IPS DF 19.7 (cell line): ENCODE measurements at places on chromosomes 1 and 21.

GRCh38 chr1:212771341-212771740 is 20.2 kb downstream of the NSL1 start:
- no peak for DNase-seq

- DNase-seq: no peak
Observed at GRCh38 chr1:186531561-186532165, 70.7 kb upstream of the PDC start.

- no peak for DNase-seq
Observed at GRCh38 chr1:89566761-89567174, 42.1 kb downstream of the LRRC8B start.

DNA sequence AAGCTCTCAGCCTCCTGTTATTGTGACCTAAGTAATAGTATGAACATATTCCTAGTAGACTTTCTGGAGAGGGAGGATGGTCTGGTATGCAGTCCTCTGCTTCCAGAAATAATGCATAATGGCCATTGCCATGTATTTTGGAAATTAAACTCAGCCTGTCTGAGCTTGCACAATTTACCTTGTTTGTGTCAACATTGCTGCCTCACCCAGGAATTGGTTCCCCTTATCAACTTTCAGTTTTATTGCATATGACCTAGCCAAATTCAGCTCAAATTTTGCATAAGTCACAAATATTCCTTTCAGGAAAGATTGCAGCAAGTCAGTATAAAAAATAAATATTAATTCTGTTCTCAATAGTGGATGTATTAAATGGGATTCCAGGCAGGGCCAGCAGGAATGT is 101.9 kb upstream of the SLC5A9 start:
- DNase-seq: no peak

- DNase-seq: no peak
Observed at GRCh38 chr1:214823311-214824117, 220.5 kb downstream of the CENPF start.

DNA sequence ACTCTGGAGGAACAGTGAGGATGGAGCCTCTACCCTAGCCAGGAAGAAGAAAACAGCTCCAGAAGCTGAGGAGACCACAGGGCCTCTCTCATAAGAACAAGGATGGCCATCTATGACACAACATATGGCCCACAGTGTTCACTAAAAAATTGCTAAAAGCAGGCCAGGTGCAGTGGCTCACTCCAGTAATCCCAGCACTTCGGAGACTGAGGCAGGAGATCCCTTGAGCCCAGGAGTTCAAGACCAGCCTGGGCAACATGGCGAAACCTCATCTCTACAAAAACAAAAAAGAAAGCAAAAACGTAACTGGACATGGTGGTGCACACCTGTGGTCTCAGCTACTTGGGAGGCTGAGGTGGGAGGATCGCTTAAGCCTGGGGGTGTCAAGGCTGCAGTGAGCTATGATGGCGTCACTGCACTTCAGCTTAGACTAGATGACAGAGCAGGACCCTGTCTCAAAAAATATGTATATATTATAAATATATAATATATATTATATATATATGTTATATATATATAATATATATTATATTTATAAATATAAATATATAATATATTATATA is 103.1 kb downstream of the TOMM20 start:
- DNase-seq: no peak

DNA sequence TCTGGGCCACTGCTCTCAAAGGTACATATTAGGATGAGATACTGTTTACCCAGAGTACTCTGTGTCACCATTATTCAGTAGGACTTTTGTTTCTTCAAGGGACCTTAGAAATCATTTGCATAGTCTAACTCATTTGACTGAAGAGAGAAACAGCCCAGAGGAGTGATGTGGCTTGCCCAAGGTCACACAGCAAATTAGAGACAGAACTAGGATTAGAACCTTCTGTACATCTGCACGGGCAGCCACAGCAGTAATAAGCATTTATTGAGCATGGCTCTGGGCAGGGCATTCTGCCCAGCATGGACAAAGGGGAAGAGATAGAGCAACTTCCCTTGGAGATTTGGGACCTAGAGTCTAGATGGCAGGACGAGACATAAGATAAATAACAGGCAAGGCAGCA is 5.7 kb upstream of the NHLH1 start:
- DNase-seq: no peak

DNA sequence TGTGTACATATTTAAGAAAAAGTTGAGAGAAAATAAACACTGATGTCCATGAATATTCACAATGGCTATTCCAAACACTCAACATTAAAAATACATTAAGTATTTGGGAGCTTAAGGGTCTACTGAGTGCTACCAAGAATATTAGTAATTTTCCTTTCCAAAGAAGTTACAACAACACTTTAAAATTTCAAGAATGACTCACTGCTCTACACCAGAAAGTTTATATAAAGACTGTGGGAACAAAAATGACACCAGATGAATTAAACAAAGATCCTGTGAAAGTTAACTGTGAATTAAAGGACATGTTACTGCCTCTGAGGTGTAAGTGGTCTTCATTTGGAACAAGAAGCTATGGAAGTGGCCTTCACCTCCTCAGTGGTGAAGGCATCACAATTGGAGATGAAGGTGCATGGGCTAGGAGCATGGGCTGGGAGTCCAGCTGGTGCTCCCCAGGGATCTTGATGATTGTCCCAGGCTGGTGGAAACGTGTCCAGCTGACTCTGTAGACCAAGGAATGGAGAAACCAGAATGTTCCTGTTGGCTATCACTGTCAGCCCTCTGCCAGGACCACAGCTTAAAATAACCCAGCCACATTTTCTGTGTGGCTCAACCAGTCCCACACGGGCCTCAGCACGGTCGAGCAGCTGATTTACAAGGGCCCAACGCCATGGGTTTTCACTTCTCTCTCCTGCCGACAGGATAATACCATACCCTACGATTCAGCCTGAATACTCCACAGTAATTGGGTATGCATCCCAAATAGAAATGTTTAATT is 28.8 kb downstream of the TAF5L start:
- no peak for DNase-seq

DNA sequence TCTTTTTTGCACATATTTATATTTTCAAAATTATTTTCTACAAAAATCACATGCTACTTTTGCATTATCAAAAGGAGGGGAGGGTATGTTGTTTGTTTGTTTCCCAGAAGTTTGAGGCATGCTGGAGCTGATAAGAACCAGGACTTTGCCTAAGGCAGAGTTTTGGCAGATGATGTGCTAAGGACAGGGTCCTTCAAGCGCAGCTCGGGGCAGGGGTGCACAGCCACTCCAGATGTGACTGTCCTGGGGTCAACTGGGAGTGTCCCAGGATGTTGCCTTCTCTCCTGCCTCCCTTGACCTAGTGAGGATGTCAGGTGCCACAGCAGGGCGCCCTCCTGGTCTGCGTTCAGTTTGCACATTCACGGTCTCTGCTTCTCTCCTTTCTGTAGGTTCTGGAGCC is 42.6 kb upstream of the SRRM1 start:
- no peak for DNase-seq

DNA sequence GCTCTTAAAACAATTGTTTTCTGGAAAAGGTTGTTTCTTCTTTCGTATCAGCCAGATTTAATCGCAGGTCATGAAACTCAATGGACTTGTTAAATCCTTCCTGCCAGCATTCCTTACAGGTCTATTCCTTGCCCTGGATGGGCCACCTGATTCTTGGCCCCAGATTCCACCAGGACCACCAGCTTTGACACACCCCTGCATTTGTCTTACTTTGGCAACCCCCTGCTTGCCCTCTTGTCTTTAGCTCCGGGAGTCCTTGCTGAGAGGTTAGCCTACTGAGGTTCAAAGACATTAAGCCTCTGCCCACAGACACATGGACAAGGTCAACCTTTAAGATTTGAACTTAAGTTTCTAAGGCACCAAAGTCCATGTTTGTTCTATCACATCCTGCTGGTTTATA is 27.1 kb upstream of the DAB1 start:
- DNase-seq: no peak

DNA sequence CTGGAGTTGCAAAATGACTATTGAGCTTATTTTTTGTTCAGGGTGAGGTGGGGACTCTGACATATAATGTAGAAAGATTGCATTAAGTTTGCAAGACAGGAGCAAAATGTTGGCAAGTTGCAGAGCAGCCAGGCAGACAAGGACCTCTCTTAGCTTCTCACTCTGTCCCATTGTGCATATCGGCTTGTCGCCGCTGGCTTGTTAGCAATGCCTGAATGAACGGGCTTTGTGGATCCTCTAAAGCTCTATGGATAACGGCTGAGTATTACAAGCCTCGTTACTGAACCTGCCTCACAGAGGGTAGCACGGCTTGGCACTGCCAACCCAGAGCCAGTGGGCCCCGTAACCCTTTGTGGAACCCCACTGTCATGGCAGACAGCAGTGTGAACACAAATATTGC is 68.4 kb downstream of the TNR start:
- DNase-seq: no peak

- DNase-seq: no peak
Observed at GRCh38 chr1:11473491-11474034, 5.4 kb upstream of the DISP3 start.

DNA sequence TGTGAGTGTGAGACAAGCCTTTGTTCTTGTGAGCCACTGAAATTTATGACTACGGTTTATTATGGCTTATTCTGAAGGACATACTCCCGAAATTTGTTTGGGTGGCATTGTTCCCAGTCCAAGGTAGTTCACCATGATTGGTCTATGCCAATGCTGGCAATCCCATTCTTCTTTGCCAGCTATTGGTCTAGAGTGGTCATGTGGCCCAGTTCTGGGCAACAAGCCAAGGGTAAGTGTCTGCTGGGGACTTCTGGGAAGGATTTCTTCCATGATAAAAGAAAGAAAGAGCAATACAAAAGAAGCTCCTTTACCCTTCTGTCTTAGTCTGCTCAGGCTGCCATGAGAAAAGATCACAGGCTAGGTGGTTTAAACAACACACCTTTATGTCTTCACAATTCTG is 201.6 kb downstream of the SLC35F3 start:
- DNase-seq: no peak

DNA sequence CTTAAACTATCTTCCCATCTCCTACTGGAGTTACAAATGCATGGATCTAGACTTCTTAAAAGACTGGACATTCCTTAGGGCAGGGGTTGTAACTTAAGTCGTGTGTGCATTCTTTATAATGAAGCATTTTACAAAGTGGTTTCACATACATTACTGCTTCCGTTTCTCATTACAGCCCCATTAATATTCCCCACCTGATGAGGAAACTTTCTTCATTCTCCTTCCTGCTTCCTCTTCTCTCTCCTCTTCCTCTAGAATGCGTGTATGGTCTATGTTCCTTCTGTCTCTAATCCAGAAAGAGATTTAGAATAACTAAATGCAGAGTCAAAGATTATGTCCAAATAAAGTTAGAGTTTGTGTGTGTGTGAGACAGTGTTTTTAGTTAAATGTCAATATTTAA is 1.8 kb upstream of the CAP1 start:
- no peak for DNase-seq

DNA sequence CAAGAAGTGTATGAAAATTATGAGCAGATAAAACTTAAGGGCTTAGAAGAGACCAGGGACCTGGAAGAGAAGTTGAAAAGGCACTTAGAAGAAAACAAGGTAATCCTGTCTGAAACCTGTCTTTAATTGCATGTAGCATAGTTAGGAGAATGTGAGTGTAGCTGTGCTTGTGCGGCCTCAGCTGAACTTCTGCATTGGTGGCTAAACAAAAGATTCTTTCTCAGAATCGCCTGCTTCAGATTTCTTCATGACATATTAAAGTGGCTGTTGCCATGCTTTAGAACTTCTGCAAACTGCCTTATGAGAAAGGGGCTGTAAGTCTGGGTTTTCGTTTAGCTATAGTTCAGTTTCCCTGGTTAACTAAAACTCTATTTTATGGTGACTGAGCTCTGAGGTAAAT is 94.5 kb downstream of the VPS26C start:
- DNase-seq: no peak

DNA sequence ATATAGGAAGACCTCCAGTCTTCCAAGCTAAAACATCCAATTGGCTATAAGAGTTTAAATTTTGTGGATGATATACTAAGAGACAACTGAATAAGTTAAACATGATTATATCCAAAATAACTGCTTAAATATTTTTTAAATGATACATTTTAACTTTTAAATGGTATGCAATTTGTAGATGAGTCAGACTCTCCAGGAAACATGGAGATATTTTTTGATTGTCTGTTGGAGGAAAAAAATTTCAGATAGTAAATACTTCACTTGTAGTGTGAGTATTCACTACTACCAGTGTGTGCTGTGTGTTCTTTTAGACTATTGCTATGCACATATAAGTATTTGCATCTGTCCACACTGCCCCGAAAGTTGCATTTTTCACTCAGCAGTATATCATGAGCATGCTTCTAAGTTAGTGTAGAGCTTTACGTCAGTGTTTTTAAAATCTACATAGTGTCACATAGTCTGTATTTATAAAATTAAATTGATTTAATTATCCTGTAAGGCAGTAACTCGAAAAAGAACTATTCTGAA is 91.1 kb downstream of the USP25 start:
- no peak for DNase-seq

- DNase-seq: no peak
Observed at GRCh38 chr1:157595356-157595755, 2.5 kb downstream of the FCRL4 start.

DNA sequence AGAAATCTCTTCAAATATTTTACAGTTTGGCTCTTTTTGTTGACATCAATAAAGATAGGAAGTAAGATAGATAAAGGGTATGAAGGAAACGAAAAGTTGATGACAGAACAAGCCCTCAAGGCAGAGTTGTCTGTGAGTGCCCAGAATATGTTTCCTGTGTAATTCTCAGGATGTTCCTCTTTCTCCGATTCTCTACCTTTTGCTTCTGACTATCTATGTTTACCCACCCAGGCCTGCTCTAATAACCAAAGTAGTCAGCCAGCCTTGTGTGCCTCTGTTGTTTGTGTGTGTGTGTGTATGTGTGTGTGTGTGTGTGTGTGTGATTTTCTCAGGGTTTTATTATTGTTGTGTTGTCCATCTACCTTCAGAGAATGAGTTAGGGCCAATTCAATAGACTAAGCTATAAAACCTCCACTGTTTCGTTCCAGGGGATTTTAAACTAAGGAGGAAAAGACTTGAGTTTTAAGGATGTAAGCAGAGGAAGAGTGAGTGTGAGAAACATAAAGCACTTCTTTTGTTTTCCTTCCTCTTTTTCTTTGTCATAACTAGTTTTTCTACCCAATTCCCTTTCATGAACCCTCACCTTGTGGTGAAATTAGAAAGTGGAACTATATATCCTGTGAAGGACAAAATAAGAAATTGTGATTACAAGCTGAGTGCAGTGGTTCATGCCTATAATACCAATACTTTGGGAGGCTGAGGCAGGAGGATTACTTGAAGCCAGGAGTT is 627.4 kb upstream of the NR5A2 start:
- no peak for DNase-seq

GRCh38 chr1:196423612-196424011 is 184.6 kb downstream of the KCNT2 start:
- no peak for DNase-seq
